ENCODE measurements at places on chromosomes 7 and 10.

DNA sequence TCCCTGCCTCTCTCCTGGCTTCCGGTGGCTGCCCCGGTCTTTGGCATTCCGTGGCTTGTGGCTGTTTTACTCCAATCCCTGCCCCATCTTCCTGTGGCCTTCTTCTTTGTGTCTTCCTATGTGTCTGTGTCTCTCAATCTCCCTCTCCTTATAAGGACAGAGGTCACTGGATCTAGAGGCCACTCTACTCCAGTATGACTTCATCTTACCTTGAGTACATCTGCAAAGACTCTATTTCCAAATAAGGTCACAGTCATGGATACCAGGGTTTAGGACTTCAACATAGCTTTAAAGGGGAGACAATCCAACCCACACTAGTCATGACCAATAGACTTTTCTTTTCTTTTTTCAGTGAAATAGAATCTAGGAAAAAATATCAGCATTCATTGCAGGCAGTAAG, 153.3 kb upstream of the INSYN2A start:
- DNase-seq: no peak

GRCh38 chr10:48694371-48695030, 9.8 kb downstream of the WDFY4 start:
- DNase-seq: no peak

DNA sequence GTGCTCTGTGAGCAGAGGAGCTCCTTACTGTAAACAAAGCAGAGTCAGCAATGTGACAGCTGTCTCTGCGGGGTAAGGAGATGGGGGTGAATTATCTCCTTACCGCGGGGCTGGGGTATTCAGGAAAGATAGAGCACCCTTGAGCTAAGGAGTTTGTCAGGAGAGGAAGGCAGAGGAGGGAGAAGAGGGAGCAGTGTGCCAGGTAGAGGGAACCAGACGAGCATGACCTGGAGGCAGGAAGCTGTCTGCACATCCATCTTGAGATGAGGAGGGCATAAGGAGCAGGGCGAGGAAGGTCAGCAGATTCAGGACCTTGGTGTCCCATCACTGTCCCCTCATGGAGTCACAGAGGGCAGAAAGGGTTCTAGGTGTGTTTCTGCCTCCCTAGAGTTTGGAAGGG, 32.5 kb upstream of the GPR26 start:
- DNase-seq: no peak

- DNase-seq: peak; percentile 74
Measured at GRCh38 chr7:2729893-2730716, 42.1 kb downstream of the AMZ1 start.
